AG04449 (cell line): ENCODE measurements at places on chromosomes 3 and 15.

DNA sequence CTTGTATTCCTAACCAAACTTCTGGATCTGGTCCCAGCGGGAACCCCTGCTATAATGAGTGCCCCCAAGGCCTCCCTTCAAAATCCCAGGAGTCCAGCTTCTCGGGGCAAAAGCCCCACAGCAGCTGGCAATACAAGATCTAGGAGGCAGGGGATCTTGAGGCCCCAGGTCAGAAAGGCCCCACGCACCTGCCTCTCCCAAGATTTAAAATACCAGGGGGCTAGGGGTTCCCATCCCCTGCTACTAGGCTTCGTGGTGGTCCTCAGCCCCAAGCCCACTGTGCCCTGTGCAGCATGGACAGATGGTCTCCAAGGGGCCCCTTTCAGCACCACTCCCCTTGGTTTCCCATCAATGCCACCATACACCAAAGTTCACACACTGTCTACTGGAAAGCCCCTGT, 15.8 kb upstream of the CYP11A1 start:
- no peak for DNase-seq

DNA sequence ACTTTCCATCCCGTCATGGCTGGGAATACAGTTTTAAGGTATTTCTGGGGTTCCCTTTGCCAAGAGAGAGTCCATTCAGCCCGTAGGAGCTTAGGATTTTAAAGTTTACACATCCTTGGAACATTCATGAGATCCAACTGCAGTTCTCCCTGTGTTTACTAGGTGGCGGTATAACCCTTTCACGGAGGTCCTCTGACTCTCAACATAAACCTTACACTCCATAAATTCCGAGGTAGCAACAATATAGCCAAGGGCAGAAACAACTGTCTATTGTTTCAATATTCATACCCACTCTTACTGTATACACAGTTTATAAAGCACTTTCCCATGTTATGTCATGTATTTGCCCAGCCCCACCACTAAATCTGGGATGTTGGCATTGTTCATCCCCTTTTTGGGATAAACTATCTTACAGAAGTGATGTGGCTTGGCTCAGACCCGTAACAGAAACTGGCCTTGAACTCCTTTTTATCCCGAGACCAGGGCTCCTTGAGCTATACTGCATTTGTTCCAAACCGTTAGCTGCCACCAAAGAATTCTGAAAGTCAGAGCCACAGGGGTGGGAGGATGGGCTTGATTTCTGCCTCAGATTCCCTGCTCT, 69.2 kb upstream of the COL6A5 start:
- peak; percentile 16 for DNase-seq

DNA sequence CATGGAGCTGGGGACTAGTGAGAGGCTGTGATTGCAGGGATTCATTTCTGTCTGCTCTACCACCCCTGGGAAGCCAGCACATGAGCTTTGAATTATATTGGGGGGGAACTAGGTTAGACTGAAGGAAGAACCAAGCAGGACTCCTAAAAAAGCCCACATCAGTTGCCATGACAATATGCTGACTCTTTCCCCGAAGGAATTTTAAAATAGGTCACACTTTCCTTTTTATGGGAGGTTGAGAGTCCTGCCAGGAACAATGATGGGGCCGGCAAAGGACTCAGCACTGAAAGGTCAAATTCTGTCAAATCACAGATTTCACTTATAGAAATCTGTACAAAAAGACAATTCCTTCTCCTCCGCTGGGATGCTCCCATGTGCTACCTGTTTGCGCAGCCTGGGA, 130.8 kb downstream of the ZNF621 start:
- DNase-seq = no peak

GRCh38 chr15:56019060-56019793, 25.8 kb upstream of the NEDD4 start:
- no peak for DNase-seq

DNA sequence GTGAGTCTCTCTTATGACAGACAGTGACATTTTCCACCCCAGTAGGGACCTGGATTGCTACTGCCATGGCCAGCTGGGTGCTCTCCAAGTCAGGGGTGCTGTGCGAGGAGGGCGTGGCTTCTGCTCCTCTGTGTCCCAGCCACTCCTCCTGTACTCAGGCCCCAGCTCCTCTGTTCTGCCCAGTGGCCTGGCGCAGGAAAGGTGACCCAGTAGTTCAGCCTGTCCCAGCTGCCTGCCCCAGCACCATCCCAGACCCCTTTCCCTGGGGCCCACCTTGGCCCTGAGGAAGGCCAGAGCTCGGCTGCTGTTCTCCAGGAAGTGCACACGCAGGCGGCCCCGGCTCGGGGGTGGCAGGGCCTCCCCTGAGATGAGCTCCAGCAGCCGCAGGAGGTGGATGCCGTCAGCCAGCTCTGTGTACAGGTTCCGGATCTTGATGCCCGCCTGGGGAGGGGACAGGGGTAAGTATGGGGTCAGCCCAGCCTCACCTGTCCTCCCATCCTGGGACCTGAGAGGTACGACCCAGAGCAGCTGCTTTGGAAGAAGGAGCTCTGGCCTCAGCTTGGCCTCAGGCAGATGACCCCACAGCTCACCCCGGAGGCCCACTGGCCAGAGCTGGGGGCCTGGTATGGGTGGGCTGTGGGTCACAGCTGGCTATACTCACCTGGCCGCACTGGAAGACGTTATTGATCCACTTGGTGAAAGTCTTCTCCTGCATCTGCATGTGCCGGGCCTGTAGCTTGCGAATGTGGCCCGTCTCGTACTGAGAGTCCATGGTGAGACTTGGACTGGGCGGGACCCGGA, 1.0 kb downstream of the SPTBN5 start:
- no peak for DNase-seq

DNA sequence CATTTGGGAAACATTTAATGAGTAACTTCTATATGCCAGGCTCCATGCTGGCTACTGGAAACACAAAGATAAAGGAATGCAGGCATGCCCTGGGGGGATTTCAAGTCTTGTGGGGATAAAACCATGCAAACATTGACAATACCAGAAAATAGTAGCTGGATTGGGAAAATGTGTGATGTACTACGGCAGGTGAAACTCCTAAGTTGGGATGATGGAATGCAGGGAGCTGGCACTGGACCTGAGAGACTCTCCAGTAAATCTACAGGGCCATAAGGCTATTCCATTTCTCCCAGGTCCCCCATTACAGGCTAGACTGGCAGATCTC, 68.2 kb upstream of the NTRK3 start:
- no peak for DNase-seq

DNA sequence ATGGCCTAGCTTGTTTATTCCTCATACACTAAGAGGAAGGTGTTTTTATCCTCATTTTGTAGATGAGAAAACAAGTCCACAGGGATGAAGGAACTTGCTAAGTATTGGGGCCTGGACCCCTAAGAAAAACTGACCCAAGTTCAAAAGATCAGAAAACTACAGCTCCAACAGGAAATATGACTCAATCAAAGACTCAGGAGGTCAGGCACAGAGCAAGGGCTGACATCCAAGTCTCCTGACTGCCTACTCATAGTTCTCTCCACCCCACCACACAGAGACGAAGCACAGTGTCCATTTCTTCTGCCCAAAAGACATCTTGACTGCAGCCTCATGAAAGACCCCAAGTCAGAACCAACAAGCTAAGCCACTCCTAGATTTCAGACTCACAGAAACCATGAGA, 26.9 kb upstream of the TPM1 start:
- no peak for DNase-seq

- DNase-seq = no peak
These were observed 657.7 kb upstream of the CCDC54 start for GRCh38 chr3:106719583-106719982.

- DNase-seq = no peak
These were observed 49.5 kb upstream of the HACD2 start for GRCh38 chr3:123634149-123635051.

DNA sequence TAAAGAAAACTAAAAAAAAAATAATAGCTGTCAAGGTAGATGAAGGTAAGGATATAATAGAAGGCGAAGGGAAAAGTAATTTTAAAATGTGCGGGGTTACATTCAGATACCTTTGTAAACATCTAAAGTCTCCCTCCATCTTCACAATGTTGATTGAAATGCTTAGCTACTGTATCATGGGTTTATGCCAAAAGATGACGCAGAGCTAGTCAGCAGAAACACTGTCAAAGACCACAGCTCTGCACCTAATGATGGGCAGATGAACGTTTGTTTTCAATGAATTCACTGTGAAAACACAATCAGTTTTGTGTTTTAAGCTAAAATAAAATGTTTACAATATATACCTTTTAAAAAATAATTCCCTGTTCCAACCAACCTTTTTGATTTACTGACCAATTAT, 61.2 kb downstream of the RFTN1 start:
- no peak for DNase-seq

DNA sequence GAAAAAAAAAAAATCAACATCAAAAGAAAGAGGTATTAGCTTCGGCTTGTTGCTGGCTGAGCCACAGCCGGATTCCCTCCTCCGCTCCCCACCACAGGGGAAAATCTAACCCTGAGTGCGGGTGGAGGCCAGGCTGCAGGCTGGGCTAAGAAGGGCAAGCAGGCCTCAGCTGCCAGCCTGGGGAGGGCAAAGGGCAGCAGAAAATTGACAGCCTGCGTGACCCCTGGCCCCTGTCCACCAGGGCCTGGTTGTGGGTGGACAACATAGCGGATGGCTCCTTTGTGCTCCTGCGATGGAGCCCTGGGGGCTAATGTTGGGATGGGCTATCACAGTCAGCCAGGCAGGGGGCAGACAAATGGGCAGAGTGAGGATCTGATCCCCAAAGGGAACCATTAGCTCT, 25.4 kb downstream of the CACNA2D2 start:
- DNase-seq = no peak

DNA sequence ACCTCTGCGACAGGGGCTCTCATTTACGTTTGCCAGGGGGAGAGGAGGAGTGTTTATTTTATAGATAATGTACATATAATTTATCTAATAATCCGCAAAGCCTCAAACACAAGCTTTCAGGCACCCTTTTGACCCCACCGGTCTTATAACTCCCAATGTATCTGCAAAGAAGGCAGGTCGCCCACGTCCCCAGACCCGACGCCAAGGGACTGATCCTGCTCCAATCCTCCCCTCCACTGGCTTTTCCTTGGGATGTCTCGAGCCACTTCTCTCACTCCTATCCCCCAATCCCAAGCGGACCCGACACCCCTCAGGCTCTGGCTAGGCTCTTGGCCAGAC, 452 bp downstream of the DCP1A start:
- no peak for DNase-seq

GRCh38 chr3:134708671-134709070, 57.8 kb upstream of the KY start:
- DNase-seq = no peak

DNA sequence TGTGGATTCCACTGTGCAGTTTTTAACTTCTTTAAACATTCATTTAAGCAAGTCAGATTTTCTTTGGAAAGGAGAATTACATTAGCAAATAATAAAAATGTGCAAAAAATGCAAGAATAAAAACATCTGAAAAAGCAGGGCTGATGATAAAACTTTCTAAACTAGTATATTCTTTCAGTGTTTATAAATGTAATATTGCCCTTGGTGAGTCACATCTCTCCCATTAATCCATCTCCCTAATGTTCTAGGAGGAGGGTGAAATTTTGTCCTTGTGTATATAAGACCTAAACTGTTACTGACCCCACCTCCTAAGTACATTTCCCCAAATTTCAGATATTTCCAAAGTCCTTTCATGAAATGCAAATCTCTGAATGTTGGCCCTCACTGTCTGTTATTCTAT, 28.5 kb upstream of the DCUN1D1 start:
- no peak for DNase-seq

GRCh38 chr3:189355481-189356201, 183.9 kb downstream of the TPRG1 start:
- DNase-seq = no peak

GRCh38 chr3:75737831-75738493, 47.4 kb downstream of the ZNF717 start:
- DNase-seq = no peak

DNA sequence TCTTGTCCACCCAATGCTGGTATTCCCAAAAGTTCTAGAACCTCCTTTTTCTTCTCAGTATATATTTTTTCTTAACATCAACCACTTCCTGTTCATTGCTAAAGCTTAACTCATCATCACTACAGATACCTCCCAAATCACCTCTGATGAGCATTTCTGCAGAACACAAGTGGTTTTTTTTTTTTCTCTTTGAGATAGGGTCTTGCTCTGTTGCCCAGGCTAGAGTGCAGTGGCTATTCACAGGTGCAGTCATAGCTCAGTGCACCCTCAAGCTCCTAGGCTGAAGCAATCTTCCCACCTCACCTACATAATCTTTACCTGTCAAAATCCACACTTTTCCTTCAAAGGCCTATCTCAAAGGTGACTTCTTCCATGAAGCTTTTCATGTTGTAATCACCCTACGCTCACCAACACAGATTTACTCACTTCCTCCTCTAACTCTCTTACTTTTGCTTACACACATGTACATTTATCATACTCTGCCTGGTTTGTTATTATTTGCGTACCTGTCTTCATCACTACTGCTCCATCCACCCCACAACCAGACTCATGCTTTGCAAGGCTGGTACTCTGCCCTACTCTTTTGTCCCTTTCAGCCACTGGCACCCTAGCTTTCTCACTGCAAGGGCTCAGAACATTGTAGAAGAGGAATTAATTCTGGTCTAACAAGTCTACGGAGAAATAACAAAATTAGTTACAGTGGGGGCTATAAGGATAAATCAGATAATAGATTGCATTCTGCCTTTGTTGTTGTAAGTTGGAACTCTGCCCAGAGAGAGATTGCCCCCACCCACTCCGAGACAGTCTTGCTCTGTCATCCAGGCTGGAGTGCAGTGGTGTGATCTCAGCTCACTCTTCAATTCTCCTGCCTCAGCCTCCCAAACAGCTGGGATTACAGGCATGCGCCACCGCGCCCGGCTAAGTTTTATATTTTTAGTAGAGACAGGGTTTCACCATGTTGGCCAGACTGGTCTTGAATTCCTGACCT, 27.5 kb downstream of the HERC1 start:
- no peak for DNase-seq

- no peak for DNase-seq
These were observed 17.0 kb upstream of the MUC20 start for GRCh38 chr3:195703776-195704175.

DNA sequence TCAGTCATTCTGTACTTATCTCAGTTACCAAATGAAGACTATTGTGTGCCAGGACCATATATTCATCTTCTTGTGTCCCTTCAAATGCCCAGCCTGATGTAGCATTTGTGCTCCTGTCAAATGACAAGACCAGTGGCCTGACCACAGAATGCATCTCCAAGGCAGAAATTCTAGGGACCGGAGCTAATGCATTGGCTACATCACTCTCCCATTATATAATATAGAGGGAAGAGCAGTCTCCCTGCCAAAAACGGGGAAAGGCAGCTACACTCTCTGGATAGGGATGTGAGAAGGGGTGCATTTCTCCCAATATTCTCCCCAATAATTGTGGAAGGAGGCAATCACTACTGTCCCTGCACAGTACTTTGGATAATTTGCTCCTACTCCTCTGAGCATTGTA, 312.0 kb downstream of the EPHB1 start:
- no peak for DNase-seq

DNA sequence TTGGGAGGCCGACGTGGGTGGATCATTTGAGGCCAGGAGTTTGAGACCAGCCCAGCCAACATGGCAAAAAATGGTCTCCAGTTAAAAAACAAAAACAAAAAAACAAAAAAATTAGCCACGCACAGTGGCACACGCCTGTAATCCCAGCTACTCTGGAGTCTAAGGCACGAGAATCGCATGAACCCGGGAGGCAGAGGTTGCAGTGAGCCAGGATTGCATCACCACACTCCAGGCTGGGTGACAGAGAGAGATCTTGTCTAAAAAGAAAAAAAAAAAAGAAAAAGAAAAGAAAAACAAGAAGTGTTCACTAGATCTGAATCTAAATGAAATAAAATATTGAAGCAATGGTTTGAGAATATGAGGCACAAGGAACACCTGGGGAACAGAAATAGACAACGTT, 36.7 kb downstream of the SLC9A9 start:
- DNase-seq = no peak

- DNase-seq = no peak
These were observed 3.3 kb upstream of the HES1 start for GRCh38 chr3:194132465-194133286.
